ENCODE measurements at places on chromosomes 13 and 19.

GRCh38 chr19:8041531-8041931, 11.0 kb upstream of the CCL25 start:
- no peak for DNase-seq

- no peak for DNase-seq
Observed at GRCh38 chr19:2603334-2603733, 99.2 kb downstream of the GNG7 start.

DNA sequence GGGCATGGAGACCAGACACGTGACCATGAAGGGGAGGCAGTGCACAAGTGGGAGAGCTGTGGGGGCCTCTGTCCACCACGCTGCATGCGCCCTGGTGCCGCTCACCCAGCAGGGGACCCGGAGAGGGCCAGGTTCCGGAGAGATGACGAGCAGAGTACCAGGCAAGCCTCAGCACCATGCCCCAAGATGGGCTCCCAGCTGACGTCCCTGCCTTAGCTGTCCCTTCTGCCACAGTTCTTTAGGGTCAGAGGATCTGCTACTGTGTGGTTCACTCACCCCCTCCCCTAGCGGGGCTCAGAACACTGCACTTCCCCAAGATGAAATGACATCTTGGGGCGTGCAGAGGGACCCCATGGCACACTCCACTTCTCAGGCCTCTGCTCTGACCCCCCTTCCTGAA, 9.6 kb upstream of the PRKD2 start:
- DNase-seq: no peak

- DNase-seq: no peak
Observed at GRCh38 chr13:80475718-80476117, 134.8 kb upstream of the SPRY2 start.

- DNase-seq: no peak
Observed at GRCh38 chr19:3387645-3388589, 21.5 kb downstream of the NFIC start.

- no peak for DNase-seq
Observed at GRCh38 chr19:48171710-48172109, 1.2 kb downstream of the ZSWIM9 start.

GRCh38 chr13:39038569-39039030, 344 bp downstream of the NHLRC3 start:
- peak; percentile 30 for DNase-seq

GRCh38 chr19:38047641-38048040, 140.6 kb downstream of the SIPA1L3 start:
- DNase-seq: no peak

GRCh38 chr19:11513946-11514345, 8.3 kb upstream of the ZNF653 start:
- DNase-seq: no peak

DNA sequence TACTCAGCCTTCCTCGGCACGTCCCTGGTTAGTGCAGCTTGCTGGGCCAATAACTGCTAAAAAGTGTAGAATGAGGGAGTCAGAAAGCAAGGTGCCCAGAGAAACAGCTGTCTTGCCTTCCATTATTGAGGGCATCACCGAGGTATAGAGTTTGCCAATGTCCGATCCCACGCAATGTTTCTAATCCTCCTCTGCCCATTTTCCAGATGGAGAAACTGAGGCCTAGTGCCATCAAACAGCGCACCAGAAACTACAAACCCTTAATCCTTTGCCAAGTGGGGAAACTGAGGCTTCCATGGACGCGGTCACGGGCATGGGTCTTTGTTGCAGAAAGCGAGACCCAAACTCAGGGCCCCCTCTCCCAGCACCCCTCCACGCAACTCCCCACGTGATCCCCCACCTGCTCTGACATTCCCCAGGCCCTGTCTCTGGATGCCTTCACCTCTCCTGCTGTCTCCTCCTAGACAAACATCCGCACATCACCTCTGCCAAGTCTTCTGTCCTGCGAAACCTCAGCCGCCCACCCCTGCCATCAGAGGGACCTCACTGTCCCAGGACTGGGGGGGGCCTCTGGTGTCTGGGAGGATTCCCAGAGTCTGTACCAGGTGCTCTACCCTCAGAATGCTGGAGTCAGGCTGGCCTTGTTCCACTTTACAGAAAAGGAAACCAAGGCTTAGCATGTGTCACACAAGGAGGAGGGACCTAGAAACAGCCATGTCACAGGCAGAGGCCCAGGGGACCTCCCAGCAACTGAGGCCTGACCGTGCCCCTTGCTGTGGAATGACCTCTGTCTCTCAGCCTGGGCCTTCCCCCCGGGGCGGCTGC, 930 bp upstream of the PDE4C start:
- no peak for DNase-seq

DNA sequence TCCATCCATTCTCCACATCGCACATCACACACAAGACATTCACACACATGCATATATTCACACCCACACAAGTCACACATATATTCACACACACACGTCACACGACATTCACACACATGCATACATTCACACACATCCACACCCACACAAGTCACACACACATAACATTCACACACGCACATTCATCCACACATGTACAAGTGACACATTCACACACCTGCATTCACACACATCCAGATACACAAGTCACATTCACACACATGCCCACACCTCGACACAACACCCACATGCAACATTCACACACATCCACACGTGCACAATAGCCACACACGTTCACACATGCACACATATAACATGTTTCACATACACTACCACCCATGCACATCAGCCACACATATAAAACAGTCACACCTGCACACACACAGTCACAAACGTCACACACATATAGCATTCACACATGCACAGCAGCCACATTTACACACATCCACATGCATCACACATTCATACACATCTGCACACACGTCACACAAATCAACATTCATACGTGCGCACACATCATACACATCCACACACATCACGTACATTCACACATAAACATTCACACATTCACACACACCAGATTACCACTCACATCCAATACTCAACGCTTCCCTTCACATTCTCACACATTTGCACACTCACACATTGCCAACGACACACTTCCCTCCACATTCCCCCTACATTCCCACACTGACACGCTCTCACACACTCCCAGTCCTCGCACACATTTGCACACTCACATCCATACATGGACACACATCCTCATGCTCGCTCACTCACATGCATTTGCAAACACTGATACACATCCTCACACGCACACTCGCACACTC, 41.0 kb downstream of the ANKRD10 start:
- DNase-seq: no peak

- no peak for DNase-seq
Observed at GRCh38 chr13:51009597-51009996, 100.0 kb downstream of the RNASEH2B start.

DNA sequence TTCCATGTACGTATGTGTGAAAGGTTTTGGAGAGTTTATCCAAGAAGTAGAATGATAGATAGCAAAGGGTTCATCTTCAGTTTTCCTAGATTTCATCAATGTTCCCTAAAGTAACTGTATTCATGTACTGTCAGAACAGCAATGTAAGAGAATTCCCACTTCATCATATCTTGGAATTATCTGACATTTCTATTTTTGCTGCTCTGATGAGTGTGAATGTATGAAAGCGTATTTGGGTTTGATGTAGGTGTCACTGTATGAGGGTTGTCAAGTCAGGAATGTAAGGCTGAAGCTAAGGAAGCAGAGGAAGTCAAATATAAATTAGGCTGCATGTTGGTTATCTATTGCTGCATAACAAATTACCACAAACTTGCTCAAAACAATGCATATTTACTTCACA, 7.2 kb upstream of the KATNAL1 start:
- no peak for DNase-seq

GRCh38 chr13:30675717-30676116, 58.0 kb downstream of the USPL1 start:
- no peak for DNase-seq

- no peak for DNase-seq
Observed at GRCh38 chr13:20272588-20273171, 40.6 kb upstream of the GJB6 start.
